ENCODE measurements at places on chromosomes 11 and 22. TPM values are rescaled to one million over a fixed set of nuclear protein-coding genes. Genes with fewer than 3 reads are reported as not detected.

Gene SMPD1
- total RNA-seq = 35.5 TPM

Gene PARVA
- not detected for total RNA-seq

Gene EED
- total RNA-seq = 44.8 TPM

Gene FERMT3
- 261 TPM for total RNA-seq

Gene CCDC188
- total RNA-seq = not detected

Gene CNTN5
- not detected for total RNA-seq

- DNase-seq = peak; percentile 49
These were observed 24.1 kb upstream of the CELSR1 start for GRCh38 chr22:46561435-46561905.

GRCh38 chr11:38176686-38177322 lies 1578.8 kb upstream of the RAG2 start:
- no peak for DNase-seq

- peak; percentile 30 for DNase-seq
These were observed 105.1 kb downstream of the HIPK3 start for GRCh38 chr11:33362051-33362910.

DNA sequence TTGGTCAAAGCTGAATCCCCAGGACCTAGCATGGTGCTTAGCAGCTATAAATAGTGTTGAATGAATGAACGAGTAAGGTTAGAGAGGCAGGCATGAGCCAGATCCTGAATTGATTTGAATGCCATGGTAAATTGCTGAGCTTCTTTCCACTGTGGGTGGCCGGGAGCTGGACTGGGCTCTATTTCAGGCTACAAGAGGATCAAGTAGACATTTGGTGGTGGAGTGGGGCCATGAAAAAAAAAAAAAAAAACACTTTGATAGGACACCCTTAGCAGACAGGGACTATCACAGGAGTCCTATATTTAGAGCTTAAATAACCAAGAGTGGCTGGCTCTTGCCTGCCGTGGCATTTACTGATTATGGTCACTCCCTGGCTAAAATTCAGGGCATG lies 77.6 kb downstream of the MIAT start:
- no peak for DNase-seq

DNA sequence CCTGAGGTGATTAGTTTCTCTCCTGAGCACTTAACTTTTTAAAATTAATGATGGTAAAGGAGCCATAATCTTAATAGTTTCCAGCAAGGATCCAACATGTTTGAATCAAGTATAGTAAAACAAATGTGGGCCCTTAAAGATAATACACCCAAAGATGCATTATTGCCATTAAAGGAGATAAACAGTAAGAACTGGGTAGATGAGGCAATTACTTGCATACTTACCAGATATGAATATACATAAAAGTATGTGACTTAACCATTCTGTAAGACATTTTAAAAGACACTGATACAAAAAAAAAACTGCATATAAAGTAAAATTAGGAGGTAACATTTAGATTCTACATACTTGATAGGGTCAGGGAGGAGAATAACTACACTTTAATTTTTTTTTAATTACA lies 48.2 kb downstream of the CADM1 start:
- no peak for DNase-seq

DNA sequence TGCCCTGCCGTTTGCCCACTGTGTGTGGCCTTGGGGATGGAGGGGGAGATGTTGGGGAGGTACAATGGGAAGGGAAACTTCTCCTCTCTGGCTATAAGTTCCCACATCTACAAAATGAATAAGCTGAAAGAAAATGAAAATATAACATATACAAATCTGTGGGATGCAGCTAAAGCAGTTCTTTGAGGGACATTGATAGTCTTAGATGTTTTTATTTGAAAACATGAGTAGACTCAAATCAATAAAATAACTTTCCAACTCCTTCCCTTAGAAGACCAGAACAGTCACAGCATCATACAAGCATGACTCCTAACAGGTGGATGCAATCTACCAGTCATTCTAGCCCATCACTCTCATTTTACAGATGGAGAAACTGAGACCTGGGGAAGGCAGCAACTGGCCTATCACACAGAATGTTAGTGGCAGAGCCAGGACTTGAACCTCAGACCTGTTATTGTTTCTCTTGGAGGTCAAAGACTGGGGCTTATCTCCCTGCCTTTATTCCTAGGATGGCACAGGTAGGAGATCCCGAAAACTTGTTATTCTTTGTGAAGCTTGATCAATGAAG lies 25.2 kb upstream of the CCDC86 start:
- DNase-seq = no peak

GRCh38 chr11:125967515-125967914 lies 21.7 kb downstream of the VSIG10L2 start:
- DNase-seq = no peak

GRCh38 chr11:15699978-15700377 lies 585.3 kb downstream of the INSC start:
- DNase-seq = no peak

- DNase-seq = no peak
These were observed 2.8 kb upstream of the MCAM start for GRCh38 chr11:119319700-119320239.

DNA sequence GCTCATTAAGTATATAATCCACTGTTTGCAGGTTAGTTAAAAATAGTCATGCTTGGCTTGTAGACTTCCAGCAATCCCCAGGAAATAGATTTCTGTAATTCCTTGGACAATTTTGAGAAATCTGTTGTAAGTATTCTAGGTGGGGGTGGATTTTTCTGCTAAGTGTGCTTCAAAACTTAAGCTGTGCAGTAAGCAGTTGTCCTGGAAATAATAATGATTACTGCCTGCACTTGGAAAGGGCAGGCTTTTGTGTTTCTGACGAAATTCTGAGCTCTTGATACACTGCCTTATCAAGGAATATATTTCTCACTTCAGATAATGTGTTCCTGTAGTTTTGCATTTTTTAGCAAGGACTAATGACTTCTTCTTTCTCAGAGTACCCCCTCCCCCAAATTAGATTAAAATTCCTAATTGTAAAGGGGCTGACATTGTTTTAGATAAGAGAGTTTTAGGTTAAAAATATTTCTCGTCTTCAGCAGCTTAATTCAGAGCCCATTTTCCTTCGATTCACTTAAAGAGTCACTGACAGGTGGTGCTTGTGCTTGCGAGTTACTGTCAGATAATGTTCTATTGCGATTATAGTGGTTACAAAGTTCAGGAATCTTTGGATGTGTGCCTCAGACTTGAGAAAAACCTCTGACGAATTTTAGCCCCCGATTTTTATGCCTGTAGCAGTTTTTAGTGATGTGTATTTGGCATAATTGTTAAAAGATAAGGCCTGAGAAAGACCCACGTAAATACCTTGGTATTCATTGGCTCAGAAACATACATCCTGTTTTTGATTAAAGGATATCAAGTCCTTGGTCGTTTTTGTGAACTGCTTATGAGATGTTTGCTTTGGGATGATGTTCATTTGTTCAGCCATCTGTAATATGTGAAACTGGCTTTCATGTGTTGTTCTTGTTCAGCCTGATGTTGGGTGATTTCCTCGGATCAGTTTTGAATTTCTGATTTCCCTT lies 120.5 kb downstream of the HIPK3 start:
- no peak for DNase-seq
